Natural killer cell (primary cell): ENCODE measurements at places on chromosomes 13 and 19.

- DNase-seq: no peak
Observed at GRCh38 chr19:56750658-56751057, 79.1 kb upstream of the ZNF835 start.

DNA sequence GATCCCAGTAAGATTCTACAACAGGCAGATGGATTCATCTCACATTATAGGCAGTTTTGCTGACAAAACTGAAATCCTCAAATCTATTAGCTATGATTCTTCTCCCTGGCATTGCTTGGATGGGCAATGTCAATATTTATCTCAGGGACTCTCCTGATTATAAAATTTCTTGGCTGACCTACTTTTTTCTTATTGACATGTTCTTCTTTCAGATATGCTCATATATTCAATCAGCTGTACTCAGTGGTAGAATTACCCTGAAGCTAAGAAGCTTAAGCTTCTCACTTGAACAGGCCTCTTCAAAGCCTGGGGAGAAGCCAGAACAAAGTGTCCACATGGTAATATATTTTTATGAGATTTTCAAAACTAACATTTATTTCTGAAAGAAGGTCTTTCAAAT is 513.6 kb downstream of the PCDH9 start:
- no peak for DNase-seq

- no peak for DNase-seq
Observed at GRCh38 chr13:40076765-40077362, 421.4 kb downstream of the COG6 start.

DNA sequence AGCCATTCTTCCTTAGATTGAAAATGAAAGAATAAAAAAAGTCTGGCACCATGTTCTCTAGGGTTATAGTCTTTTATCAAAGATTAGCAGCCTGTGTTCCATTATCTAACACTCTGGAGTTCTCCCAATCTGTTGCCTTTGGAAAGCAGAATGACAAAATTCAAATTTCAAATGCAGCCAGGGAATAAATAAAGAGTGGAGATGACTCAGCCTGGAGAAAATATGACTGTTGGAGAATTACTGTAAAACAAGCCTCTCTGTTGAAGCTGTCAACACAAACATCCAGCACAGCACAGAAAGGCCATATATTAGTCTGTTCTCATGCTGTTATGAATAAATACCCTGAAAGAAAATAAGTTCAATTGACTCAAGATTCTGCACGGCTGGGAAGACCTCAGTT is 650.5 kb upstream of the SLC10A2 start:
- no peak for DNase-seq
